ENCODE measurements at places on chromosomes 4 and X.

DNA sequence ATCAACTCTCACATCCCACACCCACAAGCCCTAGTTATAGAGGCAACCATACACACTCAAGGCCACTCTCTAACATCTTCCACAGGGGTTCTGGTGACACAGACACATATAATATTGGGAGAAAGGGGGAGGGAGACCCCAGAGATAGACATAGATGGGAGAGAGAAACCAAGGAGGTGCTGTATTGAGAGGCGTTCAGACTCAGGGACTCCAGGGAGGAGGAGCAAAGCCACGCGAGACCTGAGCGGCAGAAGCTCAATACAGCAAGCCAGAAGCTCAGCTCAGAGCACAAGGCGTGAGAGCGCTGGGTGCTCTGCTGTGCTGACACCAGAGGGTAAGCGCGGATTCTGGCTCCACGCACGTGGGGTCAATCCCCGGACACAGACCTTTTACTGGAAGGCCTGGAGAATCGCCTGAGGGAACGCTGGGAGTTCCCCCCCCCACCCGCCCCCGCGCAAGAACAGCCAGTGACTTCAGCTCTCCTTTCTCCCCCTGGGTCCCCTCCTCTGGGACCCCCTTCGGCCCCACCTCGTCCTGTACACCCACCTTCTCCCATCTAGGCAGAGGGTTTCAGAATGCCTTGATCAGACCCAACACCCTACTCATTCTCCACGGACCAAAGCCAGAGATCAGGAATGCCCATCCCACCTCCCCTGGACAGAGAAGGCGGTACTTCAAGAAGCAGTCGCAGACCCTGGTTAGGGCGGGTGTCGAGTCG, 8.7 kb downstream of the MSX1 start:
- no peak for DNase-seq

GRCh38 chr4:19134685-19135084, 1113.1 kb upstream of the LCORL start:
- no peak for DNase-seq

- DNase-seq, result no peak
These were observed 6.0 kb downstream of the DHX15 start for GRCh38 chr4:24578364-24578763.

DNA sequence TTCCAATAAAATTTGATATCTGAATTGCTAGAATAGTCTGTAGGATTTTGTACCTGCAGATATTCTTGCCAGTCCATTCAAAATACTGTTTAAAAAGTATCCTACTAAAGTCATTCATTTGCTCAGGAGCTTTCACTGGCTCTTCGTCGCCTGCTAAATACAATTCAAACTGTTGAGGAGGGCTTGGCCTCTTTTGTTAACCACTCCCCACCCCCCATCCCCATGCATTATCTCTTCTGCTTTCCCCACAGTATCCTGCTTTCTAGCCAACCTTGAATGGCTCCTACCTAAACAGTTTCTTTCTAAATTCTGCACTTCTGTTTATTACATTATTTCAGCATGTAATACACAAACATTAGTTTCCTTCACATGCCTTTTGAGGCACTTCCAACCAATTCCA, 230.8 kb downstream of the CPE start:
- no peak for DNase-seq

DNA sequence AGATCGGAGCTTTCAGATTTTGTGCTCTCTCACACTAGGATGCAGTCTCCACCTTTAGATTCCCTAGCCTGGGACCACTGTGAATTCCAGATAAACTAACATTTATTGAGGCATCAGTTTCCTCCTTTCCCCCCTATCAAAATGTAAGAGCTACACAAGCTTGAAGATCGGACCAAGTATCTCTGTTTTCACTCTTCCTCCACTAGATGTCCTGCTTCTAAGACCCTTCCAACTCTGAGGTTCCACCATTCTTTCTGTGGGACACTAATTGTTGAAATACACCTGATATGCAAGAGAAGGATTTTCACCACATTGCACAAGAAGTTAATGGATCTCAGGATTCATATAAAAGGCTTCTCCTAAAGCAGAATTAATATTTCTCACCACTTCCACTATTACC, 43.0 kb upstream of the PHOX2B start:
- no peak for DNase-seq
